RWPE2 (cell line): ENCODE measurements at places on chromosomes 5 and 9.

GRCh38 chr5:147310059-147310704, 75.4 kb downstream of the STK32A start:
- DNase-seq, result peak; percentile 89

GRCh38 chr5:92019376-92019990, 636.4 kb upstream of the ARRDC3 start:
- DNase-seq, result no peak

DNA sequence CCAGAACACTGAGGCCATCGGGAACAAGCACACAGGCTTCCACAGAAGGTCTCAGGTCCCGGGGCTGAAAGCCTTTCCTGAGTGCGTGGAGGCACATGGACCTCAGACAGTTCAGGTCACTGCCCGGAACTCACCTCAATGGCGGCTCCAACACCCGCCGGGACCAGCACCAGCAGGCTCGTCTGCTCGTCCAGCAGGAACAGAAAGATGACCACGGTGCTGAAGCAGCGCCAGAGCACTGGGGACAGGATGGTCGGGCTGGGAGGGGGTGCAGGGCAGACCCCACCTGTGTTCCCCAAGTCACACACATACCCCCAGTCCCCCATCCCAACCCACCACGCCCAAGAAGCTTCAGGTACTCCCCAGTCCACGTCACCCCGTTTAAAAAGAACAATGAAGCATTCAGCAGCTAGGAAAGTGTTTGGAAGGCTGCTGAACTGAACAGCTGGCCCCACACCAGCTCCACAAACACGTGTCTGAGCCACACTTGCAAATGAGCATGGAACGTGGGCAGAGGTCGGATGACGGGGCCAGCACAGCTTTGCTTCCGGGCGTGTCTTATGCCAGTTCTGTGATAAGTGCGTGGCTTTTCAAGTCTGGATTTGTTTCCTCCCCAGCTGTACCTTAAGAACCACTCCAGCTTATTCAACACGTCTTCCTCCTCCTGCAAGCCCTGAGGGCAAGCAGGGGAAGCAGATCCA, 14.6 kb downstream of the CLPTM1L start:
- peak; percentile 97 for DNase-seq

GRCh38 chr5:126354012-126354857, 69.0 kb upstream of the GRAMD2B start:
- no peak for DNase-seq

DNA sequence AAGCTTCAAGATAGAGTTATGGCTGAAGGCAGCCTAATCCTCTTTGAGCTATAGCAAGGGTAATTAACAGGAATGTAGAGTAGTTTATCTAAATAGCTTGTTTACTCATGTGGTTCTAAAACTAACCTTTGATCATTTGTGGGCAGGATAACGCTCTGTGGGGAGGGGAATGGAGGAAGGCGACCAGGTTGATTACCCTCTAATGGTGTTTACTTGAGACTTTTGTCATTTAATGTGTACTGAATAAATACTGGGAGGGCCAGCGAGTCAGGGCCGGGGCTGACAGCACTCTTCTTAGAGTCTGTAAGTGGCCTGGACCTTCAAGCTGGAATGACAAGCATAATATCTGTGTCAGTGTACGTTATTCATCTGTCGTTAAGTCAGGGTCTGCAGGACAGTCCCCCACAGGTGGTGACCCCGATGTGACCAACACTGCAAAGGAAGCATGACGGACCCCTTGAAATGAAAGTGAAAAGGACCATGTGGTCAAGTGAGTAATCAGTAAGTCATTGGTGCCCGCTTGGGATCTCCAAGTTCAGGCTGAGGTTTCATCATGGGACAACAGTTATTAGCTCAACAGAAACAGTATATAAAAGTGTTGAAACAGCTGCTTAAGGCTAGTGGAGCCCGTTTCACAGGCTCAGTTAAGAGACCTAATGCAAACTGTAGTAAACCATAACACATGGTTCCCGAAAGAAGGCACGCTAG, 162.6 kb downstream of the CPLANE1 start:
- DNase-seq, result no peak

DNA sequence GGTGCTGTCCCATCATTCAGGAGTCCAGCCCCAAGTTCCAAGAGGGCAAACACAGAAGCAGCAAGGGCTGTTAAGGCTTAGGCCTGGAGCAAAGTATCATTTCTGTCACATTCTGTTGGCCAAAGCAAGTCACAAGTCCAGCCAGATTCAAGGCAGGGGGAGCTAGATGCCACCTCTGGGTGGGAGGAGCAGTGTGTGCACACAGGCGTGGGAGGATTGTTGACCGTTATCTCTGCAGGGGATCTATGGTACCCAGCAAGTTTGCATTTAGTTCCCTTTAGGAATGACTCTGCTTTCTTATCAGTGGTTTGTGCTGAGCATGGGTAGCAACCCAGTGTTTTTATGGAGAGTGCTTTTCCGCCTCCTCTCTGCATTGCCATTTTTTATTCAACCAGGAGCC, 278.9 kb downstream of the NR3C1 start:
- DNase-seq, result no peak

DNA sequence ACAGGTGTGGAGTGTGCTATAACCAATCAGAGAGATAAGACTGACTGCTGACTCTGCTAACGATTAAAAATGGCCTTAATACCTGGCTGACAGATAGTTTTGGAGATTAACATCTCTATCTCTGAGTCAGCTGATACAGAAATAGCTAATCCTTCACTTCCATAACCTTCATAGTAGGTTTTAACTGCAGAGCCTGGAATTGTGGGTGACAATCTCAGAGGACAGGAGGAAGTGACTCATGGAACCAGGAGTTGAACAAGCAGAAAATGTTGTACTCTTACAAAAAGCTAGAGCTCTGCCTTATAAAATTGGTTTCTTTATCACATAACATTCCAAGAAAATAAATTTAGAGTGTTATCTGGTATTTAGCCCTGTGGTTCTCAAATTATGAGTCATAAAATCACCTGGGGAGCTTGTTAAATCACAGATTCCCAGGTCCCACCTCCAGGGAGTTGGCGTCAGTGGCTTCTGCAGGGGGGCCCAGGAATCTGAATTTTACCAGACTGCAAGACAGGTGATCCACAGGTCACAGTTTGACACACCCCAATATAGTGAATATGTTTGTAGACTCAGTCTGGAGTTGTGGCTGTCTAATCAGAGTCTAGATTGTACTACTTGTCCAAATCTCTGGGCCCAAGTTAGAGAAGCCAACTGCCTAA, 44.4 kb upstream of the AFAP1L1 start:
- DNase-seq, result no peak

GRCh38 chr5:56070851-56071465, 76.2 kb upstream of the IL6ST start:
- no peak for DNase-seq

GRCh38 chr9:136439481-136440408, at the start of gene INPP5E:
TSS of gene INPP5E (minus strand) at chr9:136439845. CDS start at chr9:136439419, 426 bp downstream.
- DNase-seq, result peak; percentile 58

DNA sequence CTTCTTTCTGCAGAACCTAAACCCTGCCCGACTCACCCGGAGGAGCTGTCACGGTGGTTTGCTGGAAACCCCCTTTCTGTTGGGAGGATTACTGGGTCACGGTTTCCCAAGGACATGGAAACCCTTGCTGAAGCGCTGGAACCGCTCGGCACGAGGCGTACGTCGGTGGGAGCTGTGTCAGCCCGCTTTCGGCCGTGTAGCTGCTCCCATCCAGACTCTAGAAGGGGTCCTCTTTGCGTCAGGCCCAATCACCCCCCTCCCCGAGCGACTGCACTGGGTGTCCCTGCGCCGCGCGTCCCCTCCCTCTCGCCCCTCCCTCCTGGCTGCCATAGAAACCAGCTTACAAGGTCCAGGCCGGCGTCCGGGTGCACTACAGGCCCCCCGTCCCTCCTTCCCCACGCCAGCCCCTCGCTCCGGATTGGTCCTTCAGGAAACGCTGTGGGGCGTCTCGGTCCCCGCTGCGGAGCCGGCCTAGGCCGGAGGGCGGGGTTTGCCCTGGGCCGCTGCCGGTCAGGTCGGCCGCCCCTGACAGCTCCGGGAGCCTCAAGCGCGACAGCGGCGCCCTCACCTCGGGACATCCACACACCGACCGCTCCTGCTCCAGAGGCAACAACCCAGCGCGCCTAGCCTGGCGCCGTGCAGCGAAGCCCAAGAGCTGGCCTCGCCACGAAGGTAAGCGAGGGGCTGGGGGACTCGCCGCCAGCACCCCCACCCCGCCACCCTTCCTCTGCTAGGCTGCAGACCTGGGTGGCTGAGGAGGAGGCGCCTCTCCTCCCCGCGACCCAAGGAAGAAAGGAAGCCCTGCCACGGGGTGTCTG, at the start of gene NIM1K:
NIM1K (plus strand) TSS at position 486 of the 818 bp plus-strand sequence. CDS start 53,551 bp downstream, outside the sequence.
- no peak for DNase-seq

- DNase-seq, result no peak
Observed at GRCh38 chr5:72468606-72469005, 38.6 kb downstream of the ZNF366 start.

DNA sequence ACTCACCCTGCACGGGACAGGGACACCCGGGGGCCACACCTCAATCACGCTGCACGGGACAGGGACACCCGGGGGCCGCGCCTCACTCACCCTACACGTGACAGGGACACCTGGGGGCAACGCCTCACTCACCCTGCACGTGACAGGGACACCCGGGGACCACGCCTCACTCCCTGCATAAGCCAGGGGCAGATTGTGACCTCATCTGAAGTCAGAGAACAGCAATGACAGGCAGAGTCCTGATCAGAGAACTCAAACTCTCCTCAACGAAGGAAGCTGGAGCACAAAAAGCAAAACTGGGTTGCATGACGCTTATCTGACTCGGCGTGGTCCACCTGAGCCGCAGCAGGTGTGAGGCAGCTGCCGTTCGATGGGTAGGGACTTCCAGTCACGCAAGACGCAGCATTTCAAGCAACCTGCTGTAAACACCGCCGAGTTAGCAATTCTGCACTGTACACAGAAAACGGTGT, 3.2 kb downstream of the TERT start:
- no peak for DNase-seq

DNA sequence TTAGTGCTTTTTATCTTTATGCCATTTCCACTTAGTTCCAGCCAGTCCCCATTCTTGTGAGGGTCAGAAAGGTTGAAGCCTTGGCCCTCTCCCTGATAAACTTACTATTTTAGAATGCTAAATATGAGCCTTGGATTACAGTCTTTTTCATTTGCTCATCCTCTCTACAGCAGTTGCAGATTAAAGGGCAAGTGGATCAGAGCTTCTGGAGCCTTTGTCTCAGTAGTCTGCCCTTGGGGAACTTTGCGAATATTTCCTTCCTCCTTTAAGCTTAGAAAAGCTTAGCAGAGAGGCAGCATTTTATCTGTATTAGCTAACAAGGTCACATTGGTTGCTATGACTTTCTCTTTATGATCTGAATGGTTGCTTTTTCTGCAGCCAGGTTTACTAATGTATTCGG, 11.5 kb downstream of the FSD1L start:
- DNase-seq, result no peak

- DNase-seq, result no peak
Observed at GRCh38 chr5:57004800-57005199, 52.9 kb upstream of the MIER3 start.

DNA sequence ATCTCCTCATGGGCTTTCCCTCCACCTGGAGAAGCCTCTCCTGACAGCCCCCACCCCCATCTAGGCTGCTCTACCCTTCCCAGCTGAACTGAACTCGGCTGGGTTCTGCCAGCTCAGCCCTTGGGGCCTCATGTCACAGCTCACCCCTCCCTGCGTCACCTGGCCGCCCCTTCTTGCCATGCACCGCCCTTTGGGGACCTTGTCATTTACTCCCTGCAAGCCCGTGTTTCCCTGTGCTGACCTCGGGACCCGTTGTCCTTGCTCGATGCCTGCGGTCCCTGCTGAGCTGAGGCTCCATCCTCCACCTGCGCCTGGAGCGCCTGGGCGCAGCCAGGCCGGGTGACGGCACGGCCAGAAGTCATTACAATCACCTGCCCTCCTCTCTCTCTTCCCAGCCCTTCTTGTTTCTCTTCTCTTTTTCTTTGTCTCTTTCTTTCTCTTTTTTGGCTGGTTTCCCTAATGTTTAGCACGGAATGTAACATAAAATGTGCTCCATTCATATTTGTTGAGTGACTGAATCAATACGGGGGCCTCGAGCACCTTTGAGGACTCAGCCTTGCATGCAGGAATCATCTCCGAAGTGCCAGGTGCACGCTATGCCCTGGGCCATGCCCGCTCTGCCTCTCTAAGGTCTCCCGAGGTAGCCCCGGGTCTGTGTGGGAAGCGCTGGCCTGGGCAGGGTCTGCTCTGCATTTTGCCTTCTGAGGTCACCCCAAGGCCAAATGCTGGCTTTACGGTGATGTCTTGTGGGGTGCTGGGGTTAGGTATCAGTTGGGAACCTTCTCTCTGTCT, 48.1 kb upstream of the COL5A1 start:
- DNase-seq, result no peak

DNA sequence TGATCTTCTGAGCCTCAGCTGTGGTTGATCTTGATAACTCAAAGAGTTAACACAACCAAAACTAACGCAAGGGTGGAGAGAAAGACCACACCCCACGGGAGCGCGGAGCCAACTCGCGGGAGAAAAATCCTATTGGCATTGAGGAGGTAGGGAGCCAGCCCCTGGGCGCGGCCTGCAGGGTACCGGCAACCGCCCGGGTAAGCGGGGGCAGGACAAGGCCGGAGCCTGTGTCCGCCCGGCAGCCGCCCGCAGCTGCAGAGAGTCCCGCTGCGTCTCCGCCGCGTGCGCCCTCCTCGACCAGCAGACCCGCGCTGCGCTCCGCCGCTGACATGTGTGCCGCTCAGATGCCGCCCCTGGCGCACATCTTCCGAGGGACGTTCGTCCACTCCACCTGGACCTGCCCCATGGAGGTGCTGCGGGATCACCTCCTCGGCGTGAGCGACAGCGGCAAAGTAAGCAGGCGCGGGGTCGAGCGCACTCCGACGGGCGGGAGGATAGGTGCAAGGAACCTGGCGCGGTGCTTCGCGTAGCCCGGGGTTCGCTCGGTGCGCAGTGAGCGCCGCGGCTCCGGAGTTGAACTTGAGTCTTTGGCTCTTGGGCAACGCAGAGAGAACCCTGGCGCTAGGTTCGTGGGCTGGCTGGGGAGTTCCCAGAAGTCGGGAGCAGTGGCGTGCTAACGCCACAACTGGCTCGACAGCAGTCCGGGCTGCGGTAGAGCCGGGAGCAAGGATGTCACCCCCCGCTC, at the start of gene GDA:
GDA (plus strand) TSS at position 210 of the 745 bp plus-strand sequence; CDS start at position 330, 120 bp downstream.
- peak; percentile 52 for DNase-seq

GRCh38 chr5:177997319-177997670, 1.3 kb upstream of the PROP1 start:
- DNase-seq, result no peak

DNA sequence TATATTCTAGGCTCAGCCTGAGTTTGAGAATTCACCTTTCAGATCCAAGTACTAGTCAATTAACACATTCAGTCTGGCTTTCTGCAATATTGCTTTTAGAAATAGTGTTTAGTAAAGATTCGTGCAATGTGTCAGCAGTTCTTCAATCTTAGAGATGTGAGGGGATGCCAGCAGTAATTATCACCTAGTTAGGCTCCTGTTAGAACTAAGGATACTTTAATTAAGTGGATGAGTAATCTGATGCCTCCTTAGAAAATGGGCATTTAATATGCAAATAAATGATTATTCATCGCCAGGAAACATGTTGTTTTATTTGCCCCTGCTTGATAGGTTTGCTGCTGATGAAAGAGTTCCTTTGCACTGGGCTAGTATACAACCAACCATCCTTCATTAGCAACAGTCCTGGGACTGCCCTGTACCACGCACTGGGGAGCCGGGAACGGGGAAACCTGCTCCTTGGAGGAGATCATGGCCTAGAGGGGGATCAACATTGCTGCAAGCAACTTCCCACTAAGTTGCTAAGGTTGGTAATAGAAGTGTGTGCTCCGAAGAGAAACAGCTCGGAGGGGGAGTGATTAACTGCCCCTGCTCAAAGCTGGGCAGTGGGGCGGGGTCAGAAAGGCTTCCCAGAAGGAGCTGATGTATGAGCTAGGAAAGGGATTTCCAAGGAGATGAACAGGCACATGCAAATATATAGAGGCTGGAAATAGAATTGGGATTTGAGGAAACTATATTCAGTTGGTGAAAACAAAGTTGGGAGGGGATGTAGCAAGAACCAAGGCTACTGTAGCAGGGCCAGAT, 231.8 kb downstream of the DRD1 start:
- no peak for DNase-seq
